ENCODE measurements at places on chromosomes 13 and 19. TPM values are rescaled to one million over a fixed set of nuclear protein-coding genes. Genes with fewer than 3 reads are reported as not detected.

ZNF583 gene
- 8.0 TPM for total RNA-seq

DNA sequence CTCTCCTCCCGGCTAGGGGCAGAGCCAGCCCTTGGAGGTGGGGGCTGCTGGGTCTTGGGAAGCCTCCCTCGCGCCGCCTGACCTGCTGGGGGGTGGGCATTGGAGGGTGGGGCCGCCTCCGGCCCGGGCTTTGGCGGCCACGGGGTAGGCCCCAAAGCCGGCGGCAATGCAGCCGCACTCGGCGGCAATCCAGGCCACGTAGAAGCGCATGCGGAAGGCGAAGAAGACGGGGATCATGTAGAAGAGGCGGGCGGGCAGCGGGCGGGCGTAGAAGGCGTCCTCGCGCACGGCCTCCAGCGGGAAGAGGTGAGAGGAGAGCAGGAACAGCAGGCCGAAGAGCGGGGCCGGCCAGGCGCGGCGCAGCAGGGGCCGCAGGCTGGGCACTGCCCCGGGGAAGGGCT is 7.7 kb upstream of the TMC4 start:
- no peak for DNase-seq

- peak; percentile 77 for DNase-seq
Measured at GRCh38 chr19:14363183-14364097, 17.8 kb upstream of the ADGRE5 start.

GRCh38 chr13:39245688-39246087 is 207.4 kb downstream of the NHLRC3 start:
- DNase-seq = no peak

DNA sequence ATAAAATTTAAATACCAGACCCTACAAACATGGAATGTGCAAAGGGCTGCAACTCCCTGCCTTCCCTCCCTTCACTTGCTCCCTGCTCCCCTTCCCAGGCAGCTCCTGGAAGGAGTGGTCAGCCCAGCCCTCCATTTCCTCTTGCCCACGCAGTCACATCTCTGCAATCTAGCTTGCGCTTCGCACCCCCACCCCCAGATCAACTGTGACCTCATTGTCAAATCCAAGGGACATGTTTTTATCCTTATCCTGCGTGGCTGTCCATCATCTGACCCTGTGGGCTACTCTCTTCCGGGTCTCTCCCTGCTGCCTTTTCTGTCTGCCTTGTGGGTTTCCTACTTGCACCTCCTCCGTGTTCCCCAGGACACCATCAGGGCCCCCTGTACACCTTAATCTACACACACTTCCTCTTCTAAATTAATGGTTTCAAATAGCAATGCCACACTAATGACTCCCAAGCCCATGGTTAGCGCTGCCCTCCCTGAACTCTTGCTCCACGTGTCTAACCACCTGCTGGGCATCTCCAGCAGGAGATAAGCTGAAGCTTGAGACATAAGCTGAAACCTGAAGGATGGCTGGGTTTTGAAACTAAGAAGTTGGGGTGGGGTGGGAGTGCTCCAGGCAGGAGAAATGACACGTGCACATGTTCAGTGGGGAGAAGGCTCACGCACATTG is 118.3 kb downstream of the USP12 start:
- peak; percentile 14 for DNase-seq

DNA sequence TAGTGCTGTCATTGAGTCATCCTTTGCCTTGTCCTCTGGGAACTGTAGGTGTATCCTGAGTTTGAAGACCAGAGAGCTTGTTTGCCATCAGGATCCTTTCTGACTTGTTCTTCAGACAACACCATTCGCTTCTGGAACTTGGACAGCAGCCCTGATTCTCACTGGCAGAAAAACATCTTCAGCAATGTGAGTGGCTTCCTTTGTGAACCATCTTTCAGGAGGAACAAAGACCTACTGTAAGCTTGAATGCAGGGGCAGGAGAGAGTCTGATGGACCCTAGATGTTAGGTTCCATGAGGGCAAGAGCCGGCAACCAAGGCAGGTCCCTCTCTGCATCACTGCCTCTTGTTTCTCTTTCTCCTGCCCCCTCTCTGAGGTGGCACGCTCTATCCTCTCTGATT is 26.7 kb downstream of the WDR62 start:
- DNase-seq = no peak

Data from GM23248 (cell line).